Amniotic epithelial cell (primary cell): ENCODE measurements at places on chromosomes 3 and 15.

GRCh38 chr3:128081846-128082245, 29.6 kb downstream of the SEC61A1 start:
- no peak for DNase-seq

DNA sequence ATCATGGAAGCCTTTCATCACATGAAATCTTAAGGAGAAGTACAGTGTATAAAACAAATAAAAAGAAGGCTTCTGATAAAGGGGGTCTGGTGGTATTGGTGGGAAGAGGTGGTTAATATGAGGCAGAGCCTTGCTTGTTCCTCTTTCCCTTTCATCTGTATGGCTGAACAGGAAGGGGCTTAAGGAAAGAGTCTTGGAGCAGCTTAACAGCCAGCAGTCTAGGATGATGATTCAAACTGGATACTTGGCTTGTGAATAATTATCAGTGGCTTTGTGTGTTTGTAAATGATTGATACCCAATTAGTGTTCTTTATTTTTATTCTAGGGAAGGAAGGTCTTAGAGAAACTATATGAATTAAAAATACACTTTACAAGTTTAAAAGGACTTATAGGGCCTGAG, 29.1 kb upstream of the TCAIM start:
- no peak for DNase-seq

- DNase-seq = no peak
These were observed 42.4 kb downstream of the ST3GAL6 start for GRCh38 chr3:98805571-98805970.

DNA sequence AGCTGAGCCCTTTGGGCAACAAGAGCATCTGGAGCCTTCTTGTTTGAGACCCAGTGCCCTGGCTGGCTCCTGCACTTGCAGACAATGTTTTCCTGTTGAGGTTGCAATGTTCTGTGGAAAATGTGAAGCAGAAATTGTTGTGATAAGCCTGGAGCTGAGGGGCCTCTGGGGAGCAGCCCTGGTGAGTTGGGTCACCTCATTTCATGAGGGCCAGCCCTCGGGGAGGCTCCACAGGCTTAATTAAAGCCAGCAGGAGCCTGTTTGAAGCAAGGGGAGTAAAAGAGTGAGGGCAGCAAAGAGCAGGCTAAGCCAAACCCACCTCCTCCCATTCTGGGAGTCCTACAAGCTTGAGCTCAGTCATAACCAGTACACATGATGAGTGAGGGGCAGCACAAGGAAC, 154.3 kb downstream of the ALDH1A2 start:
- DNase-seq = no peak

GRCh38 chr15:95108673-95109072, 877.3 kb downstream of the MCTP2 start:
- DNase-seq = no peak

DNA sequence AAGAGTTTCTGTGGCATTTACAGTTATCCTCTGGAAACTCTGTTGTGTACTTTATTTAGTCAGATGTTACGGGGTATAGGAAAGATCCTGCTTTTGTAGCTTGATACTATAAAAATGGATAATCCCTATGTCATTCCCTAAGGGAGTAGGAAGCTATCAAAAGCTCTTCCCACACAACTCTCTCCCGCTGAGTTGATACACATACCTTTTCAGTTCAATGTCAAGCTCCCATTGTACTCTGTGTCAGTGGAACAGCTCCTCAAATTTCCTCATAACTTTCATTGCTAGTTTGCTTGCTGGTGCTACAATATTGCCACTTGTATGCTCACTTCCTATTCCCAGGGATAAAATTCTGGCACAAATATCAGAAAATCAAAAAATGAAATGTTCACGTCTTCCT, 893.3 kb upstream of the GBE1 start:
- no peak for DNase-seq

GRCh38 chr3:156617781-156618180, 56.6 kb upstream of the TIPARP start:
- DNase-seq = no peak

DNA sequence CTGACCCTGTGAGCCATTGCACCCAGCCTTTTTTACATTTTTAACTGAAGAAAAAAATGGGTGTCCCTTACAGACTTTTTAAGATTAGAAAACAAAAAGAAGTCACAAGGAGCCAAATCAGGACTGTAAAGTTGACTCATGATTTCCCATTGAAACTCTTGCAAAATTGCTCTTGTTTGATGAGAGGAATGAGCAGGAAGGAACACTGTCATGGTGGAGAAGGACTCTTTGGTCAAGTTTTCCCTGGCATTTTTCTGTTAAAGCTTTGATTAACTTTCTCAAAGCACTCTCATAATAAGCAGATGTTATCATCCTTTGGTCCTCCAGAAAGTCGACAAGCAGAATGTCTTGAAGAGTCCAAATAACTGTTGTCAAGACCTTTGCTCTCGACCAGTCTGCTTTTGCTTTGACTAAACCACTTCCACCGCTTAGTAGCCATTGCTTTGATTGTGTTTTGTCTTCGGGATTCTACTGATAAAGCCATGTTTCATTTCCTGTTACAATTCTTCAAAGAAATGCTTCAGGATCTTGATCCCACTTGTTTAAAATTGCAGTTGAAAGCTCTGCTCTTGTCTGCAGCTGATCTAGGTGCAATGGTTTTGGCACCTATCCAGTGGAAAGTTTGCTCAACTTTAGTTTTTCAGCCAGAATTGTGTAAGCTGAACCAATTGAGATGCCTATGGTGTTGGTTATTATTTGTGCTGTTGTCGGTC, 369.4 kb downstream of the MAGI1 start:
- peak; percentile 85 for DNase-seq
